ENCODE measurements at places on chromosomes 7 and 10.

GRCh38 chr10:122239578-122240257, 31.4 kb upstream of the BTBD16 start:
- DNase-seq: no peak

GRCh38 chr10:117552156-117552631, 9.6 kb downstream of the EMX2 start:
- no peak for DNase-seq

DNA sequence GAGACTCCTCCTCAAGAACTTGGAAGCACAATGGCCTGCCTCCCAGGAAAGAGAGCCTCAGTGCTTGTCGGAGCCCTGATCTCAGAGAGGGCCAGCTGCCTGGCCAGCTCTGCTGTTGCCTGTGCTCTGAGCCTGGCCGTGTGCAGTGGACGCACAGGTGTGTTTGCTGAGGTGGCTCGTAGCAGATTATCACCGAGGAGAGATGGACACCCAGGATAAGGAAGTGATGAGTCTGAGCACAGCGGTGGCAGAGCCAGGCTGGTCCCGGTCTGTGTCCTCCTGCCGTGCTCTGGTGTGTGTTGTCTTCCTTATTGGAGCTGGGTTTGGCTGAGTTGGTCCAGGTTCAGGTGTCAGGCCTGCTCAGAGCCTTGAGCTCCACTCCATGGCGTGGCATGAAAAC, 208.5 kb downstream of the EBF3 start:
- DNase-seq: no peak

GRCh38 chr10:99938563-99938962, 71.2 kb downstream of the DNMBP start:
- no peak for DNase-seq

- DNase-seq: no peak
Measured at GRCh38 chr10:129812398-129812797, 151.7 kb downstream of the EBF3 start.

DNA sequence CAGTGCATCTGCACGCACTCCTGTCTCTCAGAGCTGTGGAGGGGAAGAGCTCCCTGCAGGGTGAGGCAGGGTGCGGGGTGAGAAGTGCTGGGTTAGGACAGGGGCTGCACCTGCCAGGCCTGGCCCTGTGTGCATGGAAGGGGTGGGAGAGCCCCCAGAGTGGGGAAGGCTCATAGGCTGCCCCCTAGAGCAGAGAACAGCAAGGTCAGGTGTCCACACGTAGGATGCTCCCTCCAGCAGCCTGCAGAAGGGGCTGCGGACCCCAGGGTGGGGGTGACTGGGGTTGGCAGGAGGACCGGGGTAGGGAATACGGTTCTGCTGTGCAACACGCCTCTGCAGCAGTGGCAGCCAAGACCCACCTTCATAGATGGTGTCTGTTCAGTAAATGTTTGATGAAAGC, 208.6 kb downstream of the PTPRN2 start:
- no peak for DNase-seq

GRCh38 chr10:131792011-131792651, 108.7 kb upstream of the PPP2R2D start:
- DNase-seq: no peak

DNA sequence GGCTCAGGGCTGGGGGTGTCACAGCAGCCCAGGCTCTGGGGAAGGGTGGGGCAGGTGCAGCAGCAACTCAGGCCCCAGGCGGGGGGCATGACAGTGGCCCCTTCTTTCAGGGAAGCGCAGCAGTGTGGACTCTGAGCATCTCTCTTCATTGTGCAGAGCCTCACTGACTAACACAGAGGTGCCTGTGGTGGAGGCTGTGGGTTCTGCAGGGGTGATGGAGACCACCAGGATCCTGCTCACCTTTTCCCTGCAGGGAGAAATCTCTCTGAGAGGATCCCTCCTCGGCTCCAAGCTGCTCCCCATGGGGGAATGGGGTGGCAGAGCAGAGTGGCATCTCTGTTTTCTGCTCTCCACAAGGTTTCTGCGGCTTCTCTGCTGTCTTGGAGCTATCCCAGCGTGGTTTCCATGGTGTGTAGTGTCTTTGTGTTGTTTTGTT, 37.8 kb upstream of the SHH start:
- DNase-seq: no peak

GRCh38 chr7:158840604-158841003, 11.3 kb upstream of the ESYT2 start:
- DNase-seq: no peak

DNA sequence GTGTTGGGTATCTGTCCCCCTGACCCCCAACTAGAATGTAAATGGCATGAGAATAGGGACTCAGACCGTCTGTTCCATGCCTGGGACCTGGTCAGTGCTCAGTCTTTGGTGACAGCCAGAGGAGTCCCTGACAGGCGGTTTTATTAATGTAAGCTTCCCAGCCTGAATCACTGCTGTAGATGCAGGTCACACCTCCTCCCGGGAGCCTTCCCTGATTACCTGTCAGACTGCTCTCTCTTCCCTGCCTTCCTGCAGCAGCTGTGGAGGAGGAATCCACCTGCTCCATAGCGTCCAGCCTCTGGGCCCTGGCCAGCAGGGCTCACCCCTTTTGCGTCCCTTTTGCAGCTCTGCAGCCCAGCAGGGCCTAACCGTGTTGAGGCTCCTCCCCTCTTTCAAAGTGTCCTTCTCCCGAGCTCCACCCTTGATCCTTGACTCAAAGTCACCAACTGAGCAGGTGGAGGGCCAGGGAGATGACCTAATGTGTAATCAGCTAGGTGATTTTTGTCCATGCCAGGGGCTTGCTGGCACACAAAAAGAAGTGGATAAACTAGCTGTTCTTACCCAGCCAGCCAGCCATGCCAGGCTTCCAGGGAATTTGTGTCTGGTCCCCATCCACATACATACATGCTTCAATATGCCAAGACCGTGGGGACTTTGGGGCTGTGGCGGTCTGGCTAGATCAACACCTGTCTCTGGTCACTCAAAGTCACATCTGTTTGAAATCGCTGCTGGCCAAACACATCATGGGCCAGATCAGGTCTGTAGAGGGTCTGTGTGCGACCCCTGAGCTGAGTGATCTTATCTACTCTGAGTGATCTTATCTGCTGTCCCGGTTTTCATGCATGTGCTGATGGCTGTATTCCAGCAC, 195.1 kb downstream of the CCDC3 start:
- no peak for DNase-seq

- no peak for DNase-seq
Measured at GRCh38 chr10:71277914-71278665, 41.0 kb upstream of the SLC29A3 start.

- DNase-seq: no peak
Measured at GRCh38 chr7:123811056-123811455, 33.9 kb upstream of the HYAL4 start.

DNA sequence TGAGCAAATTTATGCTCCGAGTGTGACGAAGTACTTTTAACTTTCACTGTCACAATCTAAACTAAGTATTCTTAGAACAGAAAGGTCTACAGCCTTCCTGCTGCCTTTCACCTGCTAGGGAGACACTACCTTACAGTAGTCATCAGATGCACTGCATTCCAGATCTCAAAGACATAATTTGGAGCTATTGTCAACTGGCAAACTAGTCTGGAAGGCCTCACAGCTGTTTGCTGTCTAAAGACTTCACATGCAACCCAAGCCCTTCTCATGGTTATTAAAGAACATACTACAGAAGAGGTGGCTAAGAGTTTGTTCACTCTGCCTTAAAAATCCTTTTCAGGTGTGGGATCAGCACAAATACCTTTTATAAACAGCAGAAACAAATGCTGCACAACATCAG, 91.8 kb upstream of the KCNIP2 start:
- DNase-seq: no peak

GRCh38 chr7:43108255-43109011, 4.0 kb upstream of the HECW1 start:
- DNase-seq: peak; percentile 64

GRCh38 chr10:132920101-132920925, 22.1 kb downstream of the CFAP46 start:
- DNase-seq: no peak

GRCh38 chr10:24518981-24519597, 204.6 kb downstream of the ARHGAP21 start:
- no peak for DNase-seq

DNA sequence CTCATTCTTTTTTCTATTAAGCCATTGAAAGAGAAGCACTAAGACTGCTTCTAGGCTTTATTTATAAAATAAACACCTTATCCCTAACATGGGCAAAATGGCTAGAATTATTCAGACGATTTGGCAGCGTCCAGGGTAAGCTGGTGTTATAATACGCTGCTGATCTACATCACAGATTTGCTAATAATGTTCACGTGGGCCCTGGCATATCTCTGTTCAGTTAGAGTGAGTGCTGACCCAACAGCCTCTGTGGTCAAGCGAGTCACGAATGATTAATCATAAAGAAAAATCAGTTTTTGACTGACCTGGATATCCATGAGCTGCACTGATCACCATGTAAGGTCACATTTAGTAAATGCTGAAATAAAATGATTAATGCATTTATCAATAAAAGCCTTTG, 28.4 kb upstream of the CBLL1 start:
- no peak for DNase-seq

- DNase-seq: no peak
Measured at GRCh38 chr7:54701982-54702381, 57.0 kb downstream of the SEC61G start.

DNA sequence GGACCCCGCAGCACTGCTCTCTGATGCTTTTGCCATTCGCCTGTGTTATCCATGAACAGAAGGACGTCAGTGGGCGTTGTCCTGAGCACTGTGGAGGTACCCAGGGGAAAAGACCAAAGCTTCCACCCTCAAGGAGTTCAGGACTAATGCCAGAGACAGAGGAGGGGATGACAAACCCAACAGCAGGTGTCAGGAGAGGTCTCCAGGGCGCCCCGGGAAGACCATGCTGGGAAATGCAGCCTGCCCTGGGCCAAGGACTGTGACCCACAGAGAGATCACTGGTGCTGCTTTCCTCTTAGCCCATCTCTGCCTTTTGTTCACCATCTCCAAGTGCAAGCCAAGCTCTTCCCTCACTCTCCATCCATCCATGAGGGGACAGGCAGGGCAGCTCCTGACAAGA, 166.8 kb upstream of the PFKP start:
- no peak for DNase-seq

DNA sequence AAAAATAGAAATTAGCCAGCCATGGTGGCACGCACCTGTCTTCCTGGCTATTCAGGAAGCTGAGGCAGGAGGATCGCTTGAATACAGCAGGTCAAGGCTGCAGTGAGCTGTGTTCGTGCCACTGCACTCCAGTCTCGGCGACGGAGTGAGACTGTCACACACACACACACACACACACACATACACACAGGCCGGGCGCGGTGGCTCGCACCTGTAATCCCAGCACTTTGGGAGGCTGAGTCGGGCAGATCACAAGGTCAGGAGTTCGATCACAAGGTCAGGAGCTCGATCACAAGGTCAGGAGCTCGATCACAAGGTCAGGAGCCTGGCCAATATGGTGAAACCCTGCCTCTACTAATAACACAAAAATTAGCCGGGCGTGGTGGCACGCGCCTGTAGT, 68.4 kb downstream of the ST8SIA6 start:
- no peak for DNase-seq
